Chondrocyte (in vitro differentiated cells): ENCODE measurements at places on chromosomes 11 and 22. TPM values are rescaled to one million over a fixed set of nuclear protein-coding genes. Genes with fewer than 3 reads are reported as not detected.

GRCh38 chr22:43876866-43877509, 14.7 kb upstream of the SULT4A1 start:
- peak; percentile 25 for DNase-seq

DUSP8 gene
- 6.9 to 12.6 TPM (median 12.1 TPM) in 3 replicates for total RNA-seq

- no peak for DNase-seq
These were observed 1.4 kb downstream of the PCSK7 start for GRCh38 chr11:117230286-117230961.

DNA sequence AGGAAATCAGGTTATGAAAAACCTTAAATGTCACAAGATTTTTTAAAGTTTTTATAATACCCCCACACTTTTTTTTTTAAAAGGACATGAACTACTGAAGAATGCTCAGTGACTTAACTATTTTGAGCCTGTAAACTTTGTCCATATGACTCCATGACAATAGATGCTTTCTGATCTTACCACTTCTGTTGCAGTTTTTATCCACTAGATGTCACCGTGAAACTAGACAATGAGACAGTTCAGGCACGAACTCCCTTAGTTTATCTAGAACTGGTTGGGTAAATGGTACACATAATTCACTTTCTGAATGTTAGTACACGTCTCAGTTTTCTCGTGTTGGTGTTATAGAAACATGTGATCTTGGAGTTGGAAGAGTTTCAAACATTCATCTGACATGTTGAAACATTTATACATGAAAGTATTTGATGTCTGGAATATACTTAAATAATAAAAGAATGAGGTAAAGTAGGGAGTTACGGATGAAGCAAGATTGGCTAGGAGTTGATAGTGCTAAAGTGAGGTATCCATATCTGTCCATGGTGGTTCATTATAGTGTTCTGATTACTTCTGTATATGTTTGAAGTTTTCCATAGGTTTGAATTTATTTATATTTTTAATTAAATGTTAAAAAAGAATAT, 8.1 kb downstream of the CCDC15 start:
- no peak for DNase-seq

GRCh38 chr11:118175031-118175992, 1.1 kb downstream of the SCN2B start:
- no peak for DNase-seq

DNA sequence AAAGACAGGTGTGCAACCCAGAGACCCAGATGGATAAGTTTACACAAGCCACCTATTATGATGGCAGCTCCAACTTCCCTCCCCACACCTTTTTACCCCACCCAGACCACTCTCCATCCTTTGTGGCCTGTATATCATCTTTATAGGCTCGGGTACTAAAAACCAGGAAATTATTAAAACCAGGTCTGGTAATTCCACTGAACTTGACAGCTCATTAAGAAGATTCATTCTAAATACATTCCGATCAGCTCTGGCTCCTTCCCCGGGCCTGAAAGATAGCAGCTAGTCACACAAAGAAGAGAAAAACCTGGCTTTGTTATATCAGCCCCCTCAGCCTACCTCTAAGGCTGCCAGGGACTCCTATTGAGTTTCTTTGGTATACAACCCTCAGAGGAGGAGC, 67.9 kb upstream of the API5 start:
- no peak for DNase-seq

ASRGL1 gene
- total RNA-seq = 3.5 to 6.2 TPM (median 6.0 TPM) in 3 replicates

RAB3IL1 gene
- 9.7 to 24.7 TPM (median 24.1 TPM) in 3 replicates for total RNA-seq

KRTAP5-6 gene
- not detected in 3 replicates for total RNA-seq

- no peak for DNase-seq
These were observed 116.9 kb upstream of the TTC12 start for GRCh38 chr11:113197446-113197845.

DNA sequence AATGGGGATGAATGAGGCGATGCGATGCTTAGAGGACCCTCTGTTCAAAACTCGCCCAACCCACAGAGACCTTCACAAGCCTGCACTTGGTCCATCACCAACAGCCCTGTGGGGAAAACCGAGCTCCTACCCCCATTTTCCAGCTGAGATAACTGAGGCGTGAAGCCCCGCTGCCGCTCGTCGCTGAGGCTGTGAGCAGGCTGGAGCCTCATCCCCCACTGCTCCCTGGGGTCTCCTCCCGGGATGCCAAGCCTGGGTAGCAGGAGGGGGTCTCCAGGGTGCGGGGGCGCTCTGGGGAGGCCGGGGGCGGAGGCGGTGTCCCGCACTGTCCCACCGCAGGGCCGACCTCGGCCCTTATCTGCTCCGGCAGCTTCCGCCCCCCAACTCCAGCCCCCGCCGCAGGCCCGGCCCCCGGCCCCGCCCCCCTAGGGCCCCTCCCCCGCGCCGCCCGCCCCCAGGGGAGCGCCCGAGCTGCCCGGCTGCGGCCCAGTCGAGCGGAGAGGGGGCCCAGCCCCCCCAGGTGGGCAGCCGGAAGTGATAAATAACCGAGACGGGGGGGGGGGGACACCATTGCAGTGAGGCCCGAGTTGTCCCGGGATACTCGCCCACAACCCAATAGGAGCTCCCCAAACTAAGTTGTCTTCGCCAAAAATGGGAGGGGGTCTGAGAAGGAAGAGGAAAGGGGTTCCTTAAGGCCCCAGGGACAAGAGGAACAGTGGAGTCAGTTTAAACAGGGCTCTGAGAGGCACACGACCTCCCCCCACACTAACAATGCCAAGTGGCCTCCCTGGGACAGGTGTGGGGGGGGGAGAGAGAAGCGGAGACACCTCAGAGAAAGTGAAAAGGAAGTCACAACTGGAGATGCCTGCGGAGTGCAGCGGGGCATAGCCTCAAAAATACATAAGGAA, 8.3 kb upstream of the SLC39A13 start:
- DNase-seq = no peak

GRCh38 chr11:61106296-61106695, 4.0 kb downstream of the CD5 start:
- peak; percentile 81 for DNase-seq

OR52E8 gene
- not detected in 3 replicates for total RNA-seq

- no peak for DNase-seq
These were observed 1.1 kb upstream of the NELL1 start for GRCh38 chr11:20668131-20668809.

LMO1 gene
- not detected in 3 replicates for total RNA-seq

- peak; percentile 93 for DNase-seq
These were observed 15.8 kb upstream of the EHD1 start for GRCh38 chr11:64894070-64894811.

GRCh38 chr11:46565232-46565840, 28.5 kb downstream of the AMBRA1 start:
- DNase-seq = no peak

SPI1 gene
- total RNA-seq = not detected in 3 replicates

MYEOV gene
- 0.87 TPM in 1 of 3 replicates, not detected in the others for total RNA-seq

DNA sequence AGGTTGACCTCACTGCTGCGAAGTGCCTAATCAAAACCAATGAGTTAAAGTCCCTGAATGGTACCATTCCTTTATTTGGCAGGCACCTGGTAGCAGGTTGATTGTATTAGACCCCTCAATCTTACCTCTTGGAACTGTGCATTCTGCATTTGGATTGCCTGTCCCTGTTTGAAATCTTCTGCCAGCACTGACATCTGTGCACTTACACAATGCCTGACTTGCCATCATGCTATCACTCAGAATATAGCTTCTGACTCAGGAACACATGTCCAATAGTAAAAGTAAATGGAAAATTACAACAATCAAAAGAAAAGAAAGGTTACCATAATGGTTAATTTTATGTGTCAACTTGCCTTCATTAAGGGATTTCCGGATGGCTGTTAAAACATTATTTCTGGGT, 366.0 kb upstream of the PDGFD start:
- no peak for DNase-seq

SLC17A6 gene
- not detected in 3 replicates for total RNA-seq

- no peak for DNase-seq
These were observed 14.6 kb upstream of the PGM2L1 start for GRCh38 chr11:74412733-74413359.

- no peak for DNase-seq
These were observed 43.2 kb downstream of the F2 start for GRCh38 chr11:46762248-46762647.

DNA sequence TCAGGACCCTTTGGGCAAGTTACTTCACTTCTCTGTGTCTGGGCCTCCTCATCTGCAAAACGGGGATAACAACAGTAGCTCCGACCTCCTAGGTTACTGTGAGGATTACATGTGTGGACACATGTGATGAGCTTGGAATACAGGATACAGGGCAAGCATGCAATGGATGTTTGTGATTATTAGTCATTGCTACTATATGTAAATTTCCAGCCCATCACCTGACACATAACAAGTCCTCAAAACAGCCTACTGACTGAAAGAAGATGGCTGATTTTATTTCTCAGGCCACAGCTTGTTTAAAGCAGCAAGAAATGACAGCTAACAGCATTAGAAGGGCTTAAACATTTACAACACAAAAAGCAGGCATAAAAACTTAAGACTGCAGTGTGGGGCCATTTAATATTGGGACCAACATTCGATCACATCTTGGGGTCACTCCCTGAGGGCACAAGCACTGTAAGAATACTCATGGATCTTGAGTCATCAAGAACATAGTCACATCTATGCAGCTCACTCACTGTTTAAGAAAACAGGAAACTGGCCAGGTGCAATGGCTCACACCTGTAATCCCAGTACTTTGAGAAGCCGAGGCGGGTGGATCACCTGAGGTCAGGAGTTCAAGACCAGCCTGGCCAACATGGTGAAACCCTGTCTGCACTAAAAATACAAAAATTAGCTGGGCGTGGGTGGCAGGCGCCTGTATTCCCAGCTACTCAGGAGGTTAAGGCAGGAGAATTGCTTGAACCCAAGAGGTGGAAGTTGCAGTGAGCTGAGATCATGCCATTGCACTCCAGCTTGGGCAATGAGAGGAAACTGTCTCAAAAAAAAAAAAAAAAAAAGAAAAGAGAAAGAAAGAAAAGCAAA, 49.5 kb downstream of the ABTB2 start:
- DNase-seq = no peak

DNA sequence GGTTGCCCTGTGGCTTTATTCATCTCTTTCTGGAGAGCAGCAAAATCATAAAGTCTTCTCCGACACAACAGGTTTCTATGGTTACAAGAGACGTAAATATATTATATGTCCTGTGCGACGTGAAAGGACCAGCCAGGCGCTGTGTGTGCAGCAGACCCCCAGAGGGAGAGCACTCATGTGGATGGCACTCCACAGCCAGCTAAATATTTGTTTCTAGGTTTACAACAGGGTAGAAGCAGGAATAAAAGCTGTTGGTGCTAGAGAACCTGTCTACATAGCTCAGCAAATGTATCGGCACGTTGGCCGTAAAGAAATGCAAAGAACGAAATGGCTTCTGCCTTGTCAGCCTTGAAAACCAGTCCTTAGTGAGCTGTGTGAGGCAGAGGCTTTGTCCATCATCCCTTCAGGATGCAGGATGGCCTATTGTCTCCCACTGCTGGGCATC, 133.8 kb upstream of the PITPNB start:
- no peak for DNase-seq

SNX32 gene
- 0.79 to 1.8 TPM (median 0.80 TPM) in 3 replicates for total RNA-seq

GRCh38 chr11:61489833-61490721, 18.5 kb upstream of the LRRC10B start:
- DNase-seq = no peak

- peak; percentile 65 for DNase-seq
These were observed 340.8 kb downstream of the CTTN start for GRCh38 chr11:70739091-70739490.

GRCh38 chr11:131428853-131429252, 58.4 kb downstream of the NTM start:
- DNase-seq = no peak

NXPE4 gene
- not detected in 3 replicates for total RNA-seq

OR51B5 gene
- 0.20 TPM in 1 of 3 replicates, not detected in the others for total RNA-seq

CALCA gene
- total RNA-seq = not detected in 3 replicates

SMIM35 gene
- total RNA-seq = not detected in 3 replicates

DNA sequence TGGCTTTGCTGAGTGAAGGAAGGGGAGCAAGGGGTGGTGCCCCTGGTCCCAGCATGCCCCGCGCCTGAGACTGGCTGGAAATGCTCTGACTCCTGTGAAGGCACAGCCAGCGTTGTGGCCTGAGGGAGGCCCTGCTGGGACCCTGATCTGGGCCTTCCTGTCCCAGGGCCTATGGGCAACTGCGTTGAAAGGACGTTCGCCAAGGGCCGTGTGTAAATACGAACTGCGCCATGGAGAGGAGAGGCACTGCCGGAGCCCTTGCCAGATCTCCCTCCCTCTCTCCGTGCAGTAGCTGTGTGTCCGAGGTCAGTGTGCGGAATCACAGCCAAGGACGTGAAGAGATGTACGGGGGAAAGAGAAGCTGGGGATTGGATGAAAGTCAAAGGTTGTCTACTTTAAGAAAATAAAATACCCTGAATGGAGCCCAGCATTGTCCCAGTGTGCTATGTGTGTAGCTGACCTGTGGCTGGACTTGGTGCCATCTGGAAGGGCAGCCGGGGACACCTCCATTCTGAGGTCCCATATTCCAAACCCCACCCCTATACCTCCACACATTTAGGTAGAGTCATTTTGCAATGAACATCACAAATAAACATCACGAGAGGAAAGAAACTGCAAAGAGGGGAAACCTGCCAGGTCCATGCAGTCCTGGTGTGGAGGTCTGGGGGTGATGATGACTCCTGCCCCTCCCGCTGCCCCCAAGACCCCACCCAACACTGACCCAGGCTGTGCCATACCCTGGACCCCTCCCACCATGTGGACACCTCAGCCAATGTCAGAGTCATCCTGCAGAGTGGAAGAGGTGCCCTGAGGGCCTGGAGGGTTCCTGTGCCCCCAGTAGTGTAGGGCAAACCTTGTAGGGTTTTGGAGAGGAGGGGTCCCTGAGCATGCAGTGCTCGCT, 16.9 kb downstream of the RSPH14 start:
- DNase-seq = no peak

- DNase-seq = no peak
These were observed 261.1 kb downstream of the OPCML start for GRCh38 chr11:133271206-133271605.

- no peak for DNase-seq
These were observed 348.4 kb upstream of the NARS2 start for GRCh38 chr11:78922859-78923625.

DNA sequence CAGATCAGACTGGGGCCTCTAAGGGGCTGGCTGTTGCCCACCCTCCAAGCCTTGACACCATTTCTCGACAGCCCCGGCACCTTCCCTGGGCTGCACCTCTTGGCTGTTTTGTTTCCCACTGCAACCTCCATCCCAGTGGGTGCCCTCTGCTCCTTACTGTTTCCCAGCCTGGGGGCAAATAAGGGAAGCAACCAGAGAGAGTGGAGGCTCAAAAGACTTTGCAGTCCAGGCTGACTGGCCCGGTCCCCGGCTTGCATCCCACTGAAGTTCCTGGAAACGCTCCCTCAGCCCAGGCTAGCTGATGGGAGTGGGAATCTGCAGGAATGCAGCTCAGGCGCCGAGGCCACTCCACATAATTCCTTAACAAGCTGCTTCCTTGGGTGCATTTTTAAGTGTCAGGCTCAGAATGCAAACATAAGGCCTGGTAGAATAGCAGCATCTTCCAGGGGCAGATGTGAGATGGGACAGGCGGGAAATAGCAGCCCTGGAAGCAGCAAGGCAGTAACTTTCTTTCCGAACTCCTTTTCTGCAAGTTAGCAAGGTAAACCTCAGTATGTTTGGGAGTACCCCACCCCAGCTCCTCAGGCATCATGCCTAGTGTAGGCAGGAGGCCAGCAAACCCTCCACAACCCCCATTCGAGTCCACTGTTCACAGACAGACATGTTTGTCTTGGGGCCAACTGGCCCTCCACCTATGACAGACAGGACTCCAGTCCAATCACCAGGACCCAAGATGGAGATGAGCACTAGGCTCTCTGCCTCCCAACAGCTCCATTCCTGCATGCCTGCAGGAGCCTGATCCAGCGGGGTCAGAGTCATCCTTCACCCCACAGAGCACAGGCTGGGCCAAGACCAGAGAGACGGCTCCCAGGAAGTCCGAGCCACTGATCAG, 39.3 kb downstream of the RPL27A start:
- no peak for DNase-seq
